Psoas muscle (tissue), 8 donors: ENCODE measurements at places on chromosomes 11 and 22.
A peak's percentile ranks its signal among the peaks of the same experiment; 100 is the strongest.

DNA sequence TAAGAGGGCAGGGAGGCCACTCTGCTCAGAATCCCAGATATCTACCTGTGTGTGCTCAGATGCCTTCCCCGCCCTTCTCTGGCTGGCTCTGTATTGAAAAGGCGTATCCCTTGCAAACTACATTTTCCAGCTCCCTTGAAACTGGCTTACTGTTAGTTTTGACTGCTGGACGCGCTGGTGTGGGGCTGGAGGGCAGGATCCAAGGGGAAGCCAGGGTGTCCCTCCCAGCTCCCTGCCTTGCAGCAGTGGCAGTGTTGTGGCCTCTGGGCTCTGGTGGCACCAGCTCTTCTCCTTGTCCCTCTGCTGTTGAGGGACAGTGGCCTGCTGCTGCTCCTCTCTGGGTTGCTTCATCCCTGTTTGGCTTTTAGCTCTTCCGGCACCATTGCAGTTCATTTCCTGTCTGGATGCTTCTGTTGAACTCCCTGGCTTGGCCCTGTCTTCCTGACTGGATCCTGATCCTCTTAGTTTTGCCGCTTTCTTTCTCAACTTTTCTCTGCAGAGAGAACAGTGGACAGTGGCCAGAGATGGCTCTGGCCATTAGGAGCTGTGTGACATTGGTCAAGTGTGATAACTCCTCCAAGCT lies 107.1 kb upstream of the PARVA start:
- DNase-seq = no peak

- DNase-seq = no peak
These were observed 663.0 kb downstream of the KCNA4 start for GRCh38 chr11:29353833-29354232.

DNA sequence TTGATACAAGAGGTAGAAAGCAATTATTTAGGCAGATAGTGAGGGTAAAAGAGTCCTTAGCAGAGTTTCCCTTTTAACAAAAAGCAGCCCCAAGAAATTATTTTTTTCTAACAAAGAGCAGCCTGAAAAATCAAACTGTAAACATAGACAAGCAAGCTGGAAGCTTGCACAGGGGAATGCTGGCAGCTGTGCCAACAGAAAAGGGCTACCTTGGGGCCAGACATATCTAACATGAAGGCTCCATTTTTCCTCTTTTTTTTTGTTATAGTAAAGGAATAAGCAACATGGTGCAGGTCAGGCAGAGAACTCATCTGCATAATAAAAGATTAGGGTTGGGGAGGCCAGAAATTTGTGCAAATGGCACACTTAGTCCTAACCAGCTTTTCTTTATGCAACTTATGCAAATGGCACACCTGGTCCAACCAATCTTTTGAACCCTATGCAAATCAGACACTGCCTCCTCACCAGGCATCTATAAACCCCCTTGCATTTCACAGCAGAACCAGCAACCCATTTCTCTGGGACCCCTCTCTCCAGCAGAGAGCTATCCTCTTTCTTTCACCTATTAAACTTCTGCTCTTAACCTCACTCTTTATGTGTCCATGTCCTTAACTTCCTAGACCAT lies 41.8 kb downstream of the PDGFD start:
- DNase-seq = no peak

- DNase-seq = no peak
These were observed 41.4 kb upstream of the ST14 start for GRCh38 chr11:130118165-130118564.

DNA sequence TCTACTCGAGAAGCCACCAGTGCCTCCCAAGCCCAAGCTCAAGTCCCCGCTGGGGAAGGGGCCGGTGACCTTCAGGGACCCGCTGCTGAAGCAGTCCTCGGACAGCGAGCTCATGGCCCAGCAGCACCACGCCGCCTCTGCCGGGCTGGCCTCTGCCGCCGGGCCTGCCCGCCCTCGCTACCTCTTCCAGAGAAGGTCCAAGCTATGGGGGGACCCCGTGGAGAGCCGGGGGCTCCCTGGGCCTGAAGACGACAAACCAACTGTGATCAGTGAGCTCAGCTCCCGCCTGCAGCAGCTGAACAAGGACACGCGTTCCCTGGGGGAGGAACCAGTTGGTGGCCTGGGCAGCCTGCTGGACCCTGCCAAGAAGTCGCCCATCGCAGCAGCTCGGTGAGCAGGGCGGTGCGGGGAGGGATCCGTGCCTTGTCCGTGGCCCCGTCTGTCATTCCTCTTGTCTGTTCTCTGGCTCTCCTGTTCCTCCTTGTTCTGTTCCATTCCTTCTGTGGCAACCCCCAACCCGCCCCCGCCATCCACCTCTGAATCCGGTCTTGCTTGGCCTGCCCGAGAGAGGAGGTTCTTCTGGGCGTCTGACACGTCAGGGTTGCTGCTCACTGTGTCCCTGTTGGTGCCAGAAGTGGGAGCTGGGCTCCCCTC lies 15.8 kb upstream of the ACR start:
- no peak for DNase-seq

DNA sequence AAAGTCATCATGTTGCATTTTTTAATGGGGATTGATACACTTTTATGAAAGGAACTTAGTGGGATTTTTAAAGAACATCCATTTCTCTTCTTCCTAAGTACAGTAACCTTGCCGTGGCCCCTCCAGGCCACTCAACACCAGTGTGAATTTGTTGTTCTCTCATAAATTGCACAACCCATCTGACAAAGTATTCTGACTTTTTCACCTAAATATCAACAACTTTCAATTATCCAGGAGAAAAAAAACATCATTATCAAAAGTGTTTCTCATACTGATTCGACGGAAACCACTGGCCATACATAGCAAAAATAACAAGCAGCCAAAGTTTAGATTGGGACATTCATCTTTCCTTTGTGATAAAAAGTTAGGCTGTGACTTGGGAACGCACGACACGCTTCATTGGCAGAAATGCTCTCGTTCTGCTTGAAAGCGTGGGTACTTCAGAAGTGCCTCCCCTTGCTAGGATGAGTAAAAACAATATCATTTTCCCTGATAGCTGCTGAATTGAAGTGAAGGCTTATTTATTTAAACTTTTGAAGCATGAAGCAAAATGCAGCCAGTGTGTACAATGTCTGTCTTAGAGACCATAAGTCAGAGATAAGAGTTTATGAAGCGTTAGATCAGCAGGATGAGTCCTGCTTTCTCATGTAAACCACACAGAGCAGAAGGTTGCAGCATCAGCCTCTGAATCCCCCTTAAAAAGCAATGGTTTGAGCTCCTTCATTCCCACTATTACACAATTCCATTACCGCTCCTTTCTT lies 20.6 kb upstream of the EIF3M start:
- no peak for DNase-seq

DNA sequence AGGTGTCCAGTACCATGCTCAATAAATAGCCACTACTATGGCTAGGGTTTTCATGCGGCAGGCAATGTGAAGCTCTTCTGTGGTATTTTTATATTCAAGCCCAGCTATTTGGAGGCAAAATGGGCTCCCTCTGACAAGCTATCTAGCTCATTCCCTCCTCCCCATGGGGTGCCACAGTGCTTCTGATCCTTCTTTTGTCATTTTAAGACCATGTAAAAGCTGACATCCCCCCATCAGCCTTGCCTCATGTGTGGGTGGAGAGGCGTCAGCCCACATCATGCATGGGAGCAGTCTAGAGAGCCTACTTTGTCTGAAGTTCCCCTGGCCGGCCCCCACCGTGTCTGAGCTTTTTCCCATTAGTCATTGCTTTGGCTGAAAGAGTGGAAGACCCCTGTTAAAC lies 59.8 kb downstream of the NAV2 start:
- DNase-seq = no peak

DNA sequence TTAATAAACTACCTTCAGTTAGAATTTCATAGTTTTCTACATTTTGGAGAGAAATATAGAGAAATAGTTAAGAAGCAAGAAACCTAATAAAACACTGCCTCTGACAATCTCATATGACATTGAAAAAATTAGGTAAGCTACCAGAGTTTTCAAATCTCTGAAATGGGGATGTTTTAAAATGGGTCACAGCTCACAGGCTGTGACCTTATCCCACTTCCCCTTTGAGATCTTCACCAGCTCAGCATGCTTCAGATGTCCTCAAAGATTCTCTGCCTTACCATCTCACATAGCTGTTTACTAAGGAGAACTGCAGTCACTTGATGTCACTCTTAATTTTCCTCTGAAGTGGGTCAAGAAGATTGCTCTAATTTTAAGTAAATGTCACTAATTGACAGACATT lies 717.8 kb downstream of the JRKL start:
- DNase-seq = no peak

DNA sequence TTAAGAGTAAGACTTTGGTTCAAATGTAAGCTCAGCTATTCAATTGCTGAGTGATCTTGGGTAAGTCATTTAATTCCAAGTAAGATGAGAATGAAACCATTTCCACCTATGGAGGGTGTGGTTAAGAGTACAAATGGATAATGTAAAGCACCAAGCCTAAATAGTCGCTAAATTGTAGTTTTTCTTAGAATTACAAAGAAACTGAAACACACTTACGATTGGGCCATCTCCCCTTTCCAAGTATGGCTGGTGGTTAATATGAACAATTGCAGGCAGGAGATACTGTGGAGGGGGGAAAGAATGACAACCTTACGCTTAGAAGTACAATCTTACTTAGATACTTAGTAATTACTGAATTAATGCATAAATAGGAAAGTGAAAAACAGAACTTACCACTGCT lies 8.2 kb downstream of the DDX17 start:
- no peak for DNase-seq

DNA sequence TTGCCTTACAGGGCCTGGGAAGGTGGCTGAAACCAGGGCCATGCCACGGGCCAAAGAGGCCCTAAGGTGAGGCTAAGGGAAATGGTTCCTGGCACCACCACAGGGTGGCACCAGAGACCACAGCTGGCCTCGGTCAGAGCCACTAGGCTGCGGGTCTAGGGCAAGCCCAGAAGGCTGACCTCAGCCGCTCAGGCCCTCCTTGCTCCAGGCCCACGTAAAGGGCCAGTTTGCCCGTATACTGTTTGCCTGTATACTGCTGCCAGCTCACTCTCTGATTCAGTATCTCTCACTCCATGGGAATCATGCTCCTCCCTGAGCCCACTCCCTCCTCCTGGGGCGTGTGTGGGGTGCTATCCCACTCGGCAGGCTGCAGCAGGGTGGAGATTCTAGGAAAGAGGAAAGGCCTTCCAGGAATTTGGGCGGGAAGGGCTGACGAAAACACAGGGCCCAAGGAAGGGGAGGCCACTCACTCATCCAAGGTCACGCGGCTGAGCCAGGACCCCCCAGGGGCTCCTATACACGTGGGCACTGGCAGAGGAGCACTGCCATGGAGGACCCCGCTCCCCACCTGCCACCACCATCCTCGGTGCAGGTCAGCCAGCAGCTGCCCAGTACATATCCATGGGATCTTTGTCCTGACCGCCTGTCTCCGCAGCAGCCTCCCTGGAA lies 62.4 kb downstream of the NECTIN1 start:
- DNase-seq = peak; percentile 76
